Right renal cortex interstitium (tissue), 3 donors: ENCODE measurements at places on chromosomes 6 and 20.

DNA sequence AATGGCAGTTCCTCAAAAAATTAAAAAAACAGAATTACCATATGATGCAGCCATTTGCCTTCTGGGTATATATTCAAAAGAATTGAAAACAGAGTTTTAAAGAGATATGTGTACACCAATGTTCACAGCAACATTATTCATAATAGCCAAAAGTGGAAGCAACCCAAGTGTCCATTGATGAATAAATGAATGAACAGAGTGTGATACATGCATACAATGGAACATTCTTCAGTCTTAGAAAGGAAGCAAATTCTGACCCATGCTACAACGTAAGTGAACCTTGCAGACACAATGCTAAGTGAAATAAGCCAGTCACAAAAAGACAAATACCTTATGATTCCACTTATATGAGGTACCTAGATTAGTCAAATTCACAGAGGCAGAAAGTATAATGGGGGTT is 34.7 kb upstream of the YWHAB start:
- DNase-seq = no peak

- no peak for DNase-seq
Measured at GRCh38 chr20:51400051-51400926, 142.2 kb downstream of the NFATC2 start.

DNA sequence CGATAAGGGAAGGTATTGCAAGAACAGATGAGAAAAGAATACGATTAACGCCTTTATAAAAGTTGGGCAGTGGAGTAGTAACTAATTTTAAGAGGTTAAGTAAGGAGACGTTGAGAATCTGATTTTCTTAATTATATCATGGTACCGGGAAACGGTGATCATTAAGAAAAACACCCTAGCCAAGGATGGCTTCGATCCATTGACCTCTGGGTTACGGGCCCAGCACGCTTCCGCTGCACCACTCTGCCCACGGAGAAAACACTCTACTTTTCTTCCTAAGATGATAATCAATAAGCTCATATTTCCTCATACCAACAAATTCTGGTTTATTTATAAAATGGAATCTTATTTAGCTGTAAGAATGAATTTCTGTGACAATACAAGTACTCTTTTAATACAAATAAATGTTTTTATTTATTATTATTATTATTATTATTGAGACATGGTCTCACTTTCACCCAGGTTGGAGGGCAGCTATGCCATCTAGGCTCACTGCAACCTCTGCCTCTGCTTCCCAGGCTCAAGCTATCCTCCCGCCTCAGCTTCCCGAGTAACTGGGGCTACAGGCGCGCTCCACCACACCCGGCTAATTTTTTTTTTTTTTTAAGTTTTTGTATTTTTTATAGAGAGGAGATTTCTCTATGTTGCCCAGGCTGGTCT is 8.3 kb downstream of the POM121L2 start:
- no peak for DNase-seq

GRCh38 chr6:12450467-12450866 is 160.3 kb downstream of the EDN1 start:
- no peak for DNase-seq

DNA sequence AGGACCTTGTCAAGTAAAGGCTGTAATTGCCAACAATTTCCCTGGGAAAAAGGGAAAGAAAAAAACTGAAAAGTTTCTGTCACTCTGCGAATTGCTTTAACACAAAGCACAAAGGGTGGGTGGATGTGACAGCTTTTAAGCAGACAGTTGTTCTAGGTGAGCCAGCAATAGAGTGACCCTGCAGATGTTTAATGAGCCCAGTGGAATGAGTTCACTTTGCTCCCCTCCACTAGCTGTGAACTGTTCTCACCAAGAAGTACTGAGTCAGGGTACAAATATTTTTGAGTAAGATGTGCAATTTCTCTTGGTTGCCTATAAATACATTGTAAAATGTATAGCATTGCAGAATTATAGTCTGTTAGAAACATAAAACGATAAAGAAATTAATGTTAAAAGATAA is 26.2 kb upstream of the LRRC1 start:
- DNase-seq = no peak

DNA sequence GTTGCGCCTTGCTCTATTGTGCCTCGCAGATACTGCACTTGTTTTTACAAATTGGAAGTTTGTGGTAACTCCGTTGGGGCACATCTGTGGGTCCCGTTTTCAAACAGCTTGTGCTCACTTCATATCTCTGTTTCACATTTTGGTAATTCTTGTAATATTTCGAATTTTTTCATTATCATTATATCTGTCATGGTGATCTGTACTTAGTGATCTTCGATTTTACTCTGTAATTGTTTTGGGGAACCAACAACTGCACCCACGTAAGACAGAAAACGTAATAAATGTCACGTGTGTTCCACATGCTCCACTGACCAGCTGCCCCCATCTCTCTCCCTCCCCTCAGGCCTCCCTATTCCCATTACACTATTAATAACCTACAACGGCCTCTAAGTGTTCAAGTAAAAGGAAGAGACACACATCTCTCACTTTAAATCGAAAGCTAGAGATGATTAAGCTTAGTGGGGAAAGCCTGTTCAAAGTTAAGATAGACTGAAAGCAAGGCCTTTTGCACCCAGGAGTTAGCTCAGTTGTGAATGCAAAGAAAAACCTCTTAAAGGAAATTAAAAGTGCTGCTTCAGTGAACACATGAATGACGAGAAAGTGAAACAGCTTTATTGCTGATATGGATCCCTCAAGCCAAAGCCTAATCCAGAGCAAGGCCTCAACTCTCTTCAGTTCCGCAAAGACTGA is 26.9 kb downstream of the TTLL2 start:
- DNase-seq = no peak

- DNase-seq = no peak
Measured at GRCh38 chr6:43871284-43871683, 101.3 kb downstream of the VEGFA start.

GRCh38 chr6:103105686-103106085 is 1712.2 kb downstream of the GRIK2 start:
- no peak for DNase-seq

GRCh38 chr6:62797190-62797589 is 414.1 kb upstream of the FKBP1C start:
- no peak for DNase-seq

DNA sequence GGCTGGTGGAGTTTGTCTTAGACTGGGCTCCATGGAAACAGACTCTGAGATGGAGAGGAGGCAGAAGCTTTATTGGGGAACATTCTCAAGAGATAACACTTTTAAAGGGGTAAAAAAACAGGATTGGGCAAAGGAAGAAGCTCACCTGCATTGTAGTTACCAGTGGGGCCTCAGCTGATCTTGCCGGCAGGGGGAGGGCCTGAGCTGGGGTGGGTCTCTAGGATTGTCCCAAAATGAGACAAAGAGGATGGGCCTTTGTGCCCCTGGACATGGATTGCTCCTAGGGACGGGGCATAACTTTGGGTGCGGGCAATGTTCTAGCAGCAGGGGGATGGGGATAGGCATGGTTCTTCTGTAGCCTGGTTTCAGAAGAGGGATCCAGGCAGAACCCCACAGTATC is 12.5 kb downstream of the SGK2 start:
- no peak for DNase-seq

DNA sequence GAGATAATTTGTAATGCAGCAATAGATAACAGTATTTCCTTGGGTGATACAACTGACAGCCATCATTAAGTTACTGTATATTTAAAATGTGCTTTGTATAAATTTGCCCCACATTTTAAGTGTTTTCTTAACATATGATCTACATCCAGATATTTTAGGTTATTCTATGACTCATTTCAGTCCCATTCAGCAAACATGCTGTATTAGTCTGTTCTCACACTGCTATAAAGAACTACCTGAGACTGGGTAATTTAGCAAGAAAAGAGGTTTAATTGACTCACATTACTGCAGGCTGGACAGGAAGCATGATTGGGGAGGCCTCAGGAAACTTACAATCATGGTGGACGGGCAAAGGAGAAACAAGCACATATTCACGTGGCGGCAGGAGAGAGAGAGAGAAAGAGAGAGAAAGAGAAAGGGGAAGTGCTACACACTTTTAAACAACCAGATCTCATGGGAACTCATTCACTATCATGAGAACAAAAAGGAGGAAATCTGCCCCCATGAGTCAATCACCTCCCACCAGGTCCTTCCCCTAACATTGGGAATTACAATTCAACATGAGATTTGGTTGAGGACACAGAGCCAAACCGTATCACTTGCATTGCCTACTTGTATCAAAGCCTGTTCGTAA is 9.6 kb upstream of the CHD6 start:
- DNase-seq = no peak

DNA sequence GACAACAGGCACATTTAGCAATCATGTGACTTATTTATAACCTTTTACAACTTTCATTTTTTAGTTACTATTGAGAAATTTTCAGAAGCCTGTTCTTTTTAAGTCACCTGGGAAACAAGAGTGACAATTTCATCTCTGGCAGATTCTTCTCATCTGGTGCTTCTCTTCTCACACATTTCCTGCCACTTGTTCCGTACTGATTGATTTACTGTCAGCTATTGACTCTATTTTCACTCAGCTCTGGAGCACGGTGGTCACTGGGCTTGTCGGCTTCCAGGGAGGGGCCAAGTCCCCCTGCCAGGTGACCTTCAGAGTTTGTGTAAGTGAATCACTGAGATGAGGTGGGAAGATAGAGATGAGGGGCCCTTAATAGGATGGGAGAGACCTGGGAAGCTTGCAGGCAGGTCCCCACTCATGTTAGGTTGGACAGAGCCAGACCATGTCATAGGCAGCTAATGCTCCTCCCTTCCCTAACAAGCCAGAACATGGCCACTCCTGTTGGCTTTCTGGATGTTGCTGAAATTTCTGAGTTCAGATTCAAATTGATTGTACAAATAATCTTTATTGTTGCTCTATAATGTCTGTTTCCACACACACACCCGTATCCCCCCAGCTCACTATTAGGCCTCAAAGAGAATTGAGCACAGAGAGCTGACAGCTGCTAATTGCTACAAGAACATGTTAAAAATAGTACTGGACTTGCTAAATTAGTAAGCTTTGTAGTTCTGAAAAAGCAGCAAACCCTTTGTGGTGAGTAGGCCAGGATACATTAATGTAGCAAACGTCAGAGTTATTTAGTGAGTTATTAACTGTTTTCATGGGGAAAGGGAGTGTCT is 13.3 kb downstream of the DUSP22 start:
- no peak for DNase-seq

GRCh38 chr6:72132427-72132826 is 246.1 kb downstream of the RIMS1 start:
- no peak for DNase-seq

DNA sequence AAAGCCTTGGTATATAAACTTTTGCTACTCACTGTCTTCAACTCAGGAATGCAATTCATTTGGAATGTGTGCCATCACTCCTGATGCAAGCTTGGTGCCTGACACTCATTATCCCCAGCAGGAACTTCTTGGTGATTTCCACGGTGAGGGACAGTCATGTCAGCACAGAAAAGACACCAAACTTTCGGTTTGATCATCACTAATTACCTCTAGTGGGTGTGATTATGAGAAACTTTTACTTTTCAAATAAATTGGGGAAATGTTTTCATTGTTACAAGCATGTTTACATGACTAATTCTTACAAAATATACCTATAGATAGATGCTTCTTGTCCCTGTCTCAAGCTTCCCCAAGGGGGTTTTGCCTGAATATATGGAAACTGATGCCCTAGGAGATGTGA is 40.9 kb downstream of the RPP40 start:
- no peak for DNase-seq

DNA sequence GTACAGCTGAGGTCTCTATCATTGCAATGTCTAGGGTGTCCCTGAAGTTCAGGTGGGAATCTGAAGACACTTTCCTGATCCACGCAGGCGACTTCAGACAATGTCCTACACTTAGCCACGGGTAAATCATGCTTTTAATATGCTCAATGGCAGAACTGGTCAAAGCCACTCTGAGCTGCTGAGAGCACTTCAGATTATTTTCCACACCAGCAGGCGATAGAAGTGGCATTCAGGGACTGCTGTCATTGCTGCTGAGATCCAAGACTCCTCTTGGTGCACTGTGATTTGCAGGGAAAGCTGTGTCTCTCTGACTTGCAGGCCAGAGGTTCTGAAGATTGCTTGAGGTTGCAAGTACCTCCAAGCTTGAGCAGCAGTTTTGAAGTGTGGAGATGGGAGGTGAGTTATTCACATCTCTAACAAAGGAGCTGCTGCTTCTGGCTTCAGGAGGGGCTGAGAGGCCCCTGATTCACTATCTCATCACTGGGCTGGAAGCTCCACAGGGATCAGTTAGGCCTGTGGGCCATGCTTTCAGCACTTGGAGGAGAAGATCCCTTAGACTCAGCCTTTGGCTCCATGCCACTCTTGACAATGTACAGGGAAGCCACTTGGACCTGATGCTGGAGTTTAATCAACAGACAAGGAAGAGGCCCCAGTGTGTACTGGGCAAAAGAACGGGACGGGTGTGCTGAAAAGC is 2.9 kb upstream of the SSTR4 start:
- DNase-seq = no peak

GRCh38 chr6:144534180-144534579 is 249.0 kb downstream of the UTRN start:
- no peak for DNase-seq

- no peak for DNase-seq
Measured at GRCh38 chr6:97703661-97704060, 420.6 kb upstream of the MMS22L start.

DNA sequence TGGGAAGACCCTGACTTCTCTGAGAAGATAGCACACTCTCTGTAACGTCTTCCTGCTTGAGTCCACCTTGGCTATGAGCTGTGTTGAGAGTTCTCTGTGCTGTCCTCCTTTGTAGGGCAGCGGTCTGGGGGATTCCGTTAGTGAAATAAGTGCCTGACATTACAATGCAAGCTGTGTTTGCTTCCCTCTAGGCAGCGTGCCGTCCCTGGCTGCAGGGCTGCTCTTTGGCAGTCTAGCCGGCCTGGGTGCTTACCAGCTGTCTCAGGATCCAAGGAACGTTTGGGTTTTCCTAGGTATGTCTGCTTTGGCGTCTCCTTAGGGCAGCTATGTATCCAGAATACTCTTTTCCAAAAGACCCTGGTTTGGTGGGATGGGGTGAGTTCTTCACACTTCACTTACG is 2.8 kb downstream of the TMEM14C start:
- DNase-seq = no peak

- no peak for DNase-seq
Measured at GRCh38 chr6:109373331-109373730, 8.9 kb downstream of the CD164 start.

GRCh38 chr20:53129563-53129962 is 157.4 kb downstream of the TSHZ2 start:
- no peak for DNase-seq

GRCh38 chr20:21270806-21271205 is 32.3 kb upstream of the XRN2 start:
- no peak for DNase-seq

- no peak for DNase-seq
Measured at GRCh38 chr6:25925876-25926275, 4.6 kb downstream of the SLC17A2 start.

DNA sequence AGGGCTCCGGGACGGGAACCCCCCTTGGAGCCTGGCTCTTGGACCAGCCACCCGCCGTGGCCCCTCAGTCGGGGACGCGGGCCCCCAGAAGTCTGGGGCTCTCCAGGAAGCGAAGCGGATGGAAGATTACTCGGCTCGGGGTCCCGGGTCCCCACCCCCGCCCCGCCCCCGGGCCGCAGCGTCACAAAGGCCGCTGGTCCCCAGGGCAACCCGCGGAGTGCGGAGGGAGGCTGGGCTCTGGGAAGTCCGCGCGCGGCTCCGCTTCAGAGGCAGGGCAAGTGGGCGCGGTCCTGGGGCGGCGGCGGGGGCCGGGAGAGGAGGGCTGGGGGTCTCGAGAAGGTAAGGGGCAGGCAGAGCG is at the start of gene FNDC11:
FNDC11 (plus strand) TSS at position 227 of the 358 bp plus-strand sequence. CDS start 1,505 bp downstream, outside the sequence.
- no peak for DNase-seq
